DMS79 (cell line): ENCODE measurements at places on chromosomes 16 and 17.

DNA sequence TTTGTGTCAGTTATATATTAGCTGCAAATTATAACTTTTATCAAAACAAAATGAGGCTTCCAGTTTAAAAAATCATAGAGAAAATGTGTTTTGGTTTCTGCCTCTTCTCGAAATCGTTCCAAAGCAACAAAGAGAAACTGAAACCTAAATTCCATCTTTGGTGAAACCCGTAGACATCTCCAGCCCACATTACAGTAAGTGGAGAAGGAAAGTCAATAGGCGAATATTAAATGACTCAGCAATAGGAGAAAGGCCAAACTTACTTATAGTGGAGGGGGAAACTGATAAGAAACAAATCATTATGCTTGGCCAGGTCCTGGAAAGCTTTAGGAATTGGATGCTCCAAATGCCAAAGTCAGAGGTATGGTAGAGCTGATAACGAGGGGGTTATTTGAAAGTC, 103.0 kb upstream of the SHISA6 start:
- DNase-seq = no peak

- DNase-seq = peak; percentile 62
Observed at GRCh38 chr16:88601313-88602036, 31.3 kb downstream of the ZC3H18 start.

DNA sequence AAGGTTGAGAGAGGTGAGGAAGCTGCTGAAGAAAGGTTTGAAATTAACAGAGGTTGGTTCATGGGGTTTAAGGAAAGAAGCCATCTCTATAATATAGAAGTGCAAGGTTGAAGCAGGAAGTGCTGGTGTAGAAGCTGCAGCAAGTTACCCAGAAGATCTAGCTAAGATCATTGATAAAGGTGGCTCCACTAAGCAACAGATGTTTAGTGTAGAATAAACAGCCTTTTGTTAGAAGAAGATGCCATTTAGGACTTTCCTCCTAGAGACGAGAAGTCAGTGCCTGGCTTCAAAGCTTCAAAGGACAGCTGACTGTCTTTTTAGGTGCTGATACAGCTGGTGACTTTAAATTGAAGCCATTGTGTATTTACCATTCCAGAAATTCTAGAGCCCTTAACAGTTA, 29.3 kb downstream of the GOSR1 start:
- no peak for DNase-seq

DNA sequence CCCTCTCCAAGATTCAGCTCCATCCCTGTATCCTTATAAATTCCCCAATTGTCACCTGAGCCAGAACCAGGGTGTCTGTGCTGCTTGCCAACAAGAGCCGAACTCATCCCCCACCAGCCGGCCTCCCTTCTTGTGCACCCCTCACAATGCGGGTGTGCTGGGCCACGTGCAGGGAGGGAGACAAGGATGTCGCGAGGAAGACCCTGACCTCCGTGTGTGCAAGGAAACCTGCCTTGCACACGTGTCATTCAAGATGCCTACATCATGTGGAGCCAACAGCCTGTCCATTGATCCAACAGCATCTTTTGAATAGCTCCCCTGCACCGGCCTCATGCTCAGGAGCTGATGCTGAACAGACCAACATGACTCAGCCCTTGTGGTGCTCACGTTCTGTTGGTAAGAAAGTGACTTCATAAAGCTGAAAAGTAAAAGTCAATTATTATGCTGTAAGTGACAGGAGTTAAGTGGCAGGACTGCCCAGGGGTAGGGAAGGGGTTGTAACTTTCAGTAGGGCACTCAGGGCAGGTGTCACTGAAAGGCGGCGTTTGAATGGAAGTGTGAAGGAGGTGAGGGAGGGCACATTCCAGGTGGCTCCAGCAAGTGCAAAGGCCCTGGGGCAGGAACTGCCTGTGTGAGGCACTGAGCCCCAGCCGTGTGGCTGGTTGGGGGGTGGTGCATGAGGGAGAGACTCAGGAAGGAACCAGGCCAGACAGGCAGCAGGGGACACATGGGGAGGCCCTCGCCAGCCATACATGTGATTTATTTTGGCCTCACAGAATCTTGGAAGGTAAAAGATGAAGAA, 302.2 kb downstream of the FOXL1 start:
- no peak for DNase-seq

- no peak for DNase-seq
Observed at GRCh38 chr17:45256114-45256966, 5.6 kb downstream of the SPATA32 start.

DNA sequence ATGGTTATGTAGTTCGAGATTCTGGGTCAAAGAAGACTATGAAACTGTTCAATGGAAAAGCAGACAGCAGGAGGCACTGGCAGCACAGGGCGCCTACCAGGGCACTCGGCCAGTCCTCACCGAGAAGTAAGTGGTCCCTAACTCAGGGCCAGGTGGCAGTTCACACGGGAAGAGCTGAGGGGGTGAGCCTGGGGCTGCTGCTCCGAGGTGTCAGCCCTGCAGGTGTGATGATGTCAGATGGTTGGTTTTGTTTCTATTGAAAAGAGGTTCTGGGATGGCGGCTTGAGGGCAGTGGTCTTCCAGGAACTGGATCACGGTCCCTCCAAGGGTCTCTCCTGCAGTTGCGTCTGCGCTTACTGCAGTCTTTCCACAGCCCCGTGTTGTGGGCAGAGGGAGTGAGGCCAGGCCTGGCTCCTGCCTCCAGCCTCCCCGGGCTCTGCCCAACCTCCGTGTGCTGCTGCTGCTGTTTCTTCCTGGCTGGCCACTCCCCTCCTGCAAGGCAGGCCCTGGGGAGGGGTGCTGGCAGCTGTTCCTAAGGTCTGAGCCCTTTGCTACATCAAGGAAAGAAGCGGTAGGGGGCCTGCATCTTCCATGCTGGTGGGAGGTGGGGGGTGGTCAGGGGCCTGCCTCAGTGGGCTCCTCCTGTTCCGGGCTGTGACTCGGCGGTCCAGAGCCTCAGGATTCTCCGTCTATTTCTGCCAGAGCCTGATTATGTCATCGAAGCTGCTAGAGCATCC, 22.6 kb downstream of the RNF213 start:
- no peak for DNase-seq
